Hematopoietic multipotent progenitor cell treated with erythropoietin and hydrocortisone succinate and interleukin-3 and kit ligand, for 6 days (in vitro differentiated cells): ENCODE measurements at places on chromosomes 5 and 9.

GRCh38 chr5:43312699-43313034, 545 bp downstream of the HMGCS1 start:
- peak; percentile 72 for DNase-seq

GRCh38 chr9:82549174-82549821, 513.6 kb downstream of the RASEF start:
- DNase-seq = no peak

GRCh38 chr5:127878174-127878750, 175.1 kb downstream of the CCDC192 start:
- peak; percentile 52 for DNase-seq

DNA sequence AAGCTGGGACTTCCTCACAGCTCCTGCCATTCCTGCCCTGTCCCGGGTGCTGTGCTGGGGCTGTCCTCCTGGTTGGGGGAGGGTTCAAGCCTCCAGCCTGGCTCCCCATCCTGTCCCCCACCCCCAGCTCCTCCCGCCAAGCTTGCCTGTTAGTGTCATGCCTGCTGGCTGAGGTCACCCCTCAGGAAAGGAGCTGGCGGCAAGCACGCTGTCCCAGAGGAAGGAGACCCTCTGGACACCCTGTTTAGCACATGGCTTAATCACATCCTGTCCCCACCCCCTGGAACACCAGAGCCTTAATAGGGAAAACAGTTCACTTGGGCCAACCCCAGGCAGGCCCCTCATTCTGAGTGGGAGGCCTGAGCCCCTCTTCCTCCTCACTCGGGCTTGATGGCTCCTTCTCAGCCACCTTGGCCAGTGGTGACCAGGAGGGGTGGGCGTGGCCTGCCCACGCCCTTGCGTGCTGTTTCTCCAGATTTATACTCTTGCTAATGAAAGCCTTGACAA, 9.2 kb upstream of the PHYHD1 start:
- no peak for DNase-seq

DNA sequence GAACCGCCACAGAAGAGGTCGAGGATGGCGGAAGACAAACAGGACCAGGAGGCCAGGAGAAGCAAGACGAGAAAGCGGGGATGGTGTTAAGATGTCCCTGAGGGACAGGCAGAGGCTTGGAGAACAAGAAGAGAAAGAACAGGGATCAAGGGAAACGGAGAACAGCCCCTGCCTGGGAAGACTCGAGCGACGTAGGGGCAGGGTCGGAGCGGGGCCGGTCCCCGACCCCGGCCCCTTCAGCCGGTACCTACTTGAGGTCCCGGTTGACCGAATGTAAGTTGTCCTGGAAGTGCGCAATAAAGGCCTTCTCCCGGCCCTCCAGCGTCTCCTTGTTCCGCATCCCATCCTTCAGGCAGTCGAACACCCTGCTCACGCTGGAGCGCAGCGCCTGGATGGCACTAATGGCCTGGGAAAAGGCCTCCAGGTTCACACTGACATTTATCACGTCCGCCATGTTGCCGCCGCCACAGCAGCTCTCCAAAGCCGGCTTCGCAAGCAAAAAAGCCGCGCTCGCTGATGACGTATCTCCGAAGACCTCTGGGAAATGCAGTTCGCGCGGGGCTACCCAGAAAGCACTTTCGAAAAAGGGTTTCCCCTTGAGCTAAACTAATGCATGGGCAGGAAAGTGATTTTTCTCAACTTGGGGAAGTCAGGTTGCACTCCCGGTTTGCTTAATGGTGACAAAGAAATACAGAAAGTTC, at the start of gene MED27:
MED27 (minus strand) TSS at position 477 of the 701 bp plus-strand sequence; CDS start at position 454, 23 bp downstream.
- peak; percentile 95 for DNase-seq

- peak; percentile 53 for DNase-seq
Observed at GRCh38 chr5:103259705-103260355, 1.3 kb downstream of the MACIR start.

DNA sequence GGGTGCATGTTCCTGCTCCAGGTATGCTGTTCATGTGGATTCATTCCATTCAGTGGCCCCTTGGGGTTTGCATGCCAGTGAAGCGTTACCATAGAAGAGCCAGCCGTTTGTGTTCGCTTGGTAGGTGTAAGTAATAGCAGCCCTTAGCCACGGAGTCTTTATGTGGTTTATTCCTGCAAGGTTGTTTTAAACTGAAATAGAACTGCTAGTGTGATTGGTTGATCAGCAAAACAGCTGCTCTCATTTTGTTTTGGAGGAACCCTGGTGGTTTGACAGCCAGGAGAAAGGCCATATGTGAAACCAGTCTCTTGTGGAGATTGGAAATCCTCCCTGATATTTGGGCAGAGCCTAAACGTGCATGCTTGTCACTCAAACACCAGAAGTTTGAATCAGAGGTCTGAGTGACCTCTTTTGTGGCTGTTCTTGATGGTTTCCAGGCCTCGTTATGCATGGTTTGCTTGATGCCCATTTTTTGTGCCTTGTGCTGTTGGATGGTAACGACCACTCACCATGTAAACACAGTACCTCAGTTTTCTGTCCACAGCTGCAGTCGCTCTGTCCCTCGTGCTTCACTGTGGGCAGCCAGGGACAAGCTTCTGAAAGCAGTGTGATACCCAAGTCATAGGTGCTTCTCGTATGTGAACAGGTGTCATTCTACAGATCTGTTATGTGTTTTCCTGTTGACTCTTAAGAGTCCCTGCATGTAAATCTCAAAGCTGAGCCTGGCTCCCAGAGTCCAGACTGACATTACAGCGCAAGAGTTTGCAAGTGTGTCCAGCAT, 58.3 kb upstream of the NXNL2 start:
- DNase-seq = no peak

DNA sequence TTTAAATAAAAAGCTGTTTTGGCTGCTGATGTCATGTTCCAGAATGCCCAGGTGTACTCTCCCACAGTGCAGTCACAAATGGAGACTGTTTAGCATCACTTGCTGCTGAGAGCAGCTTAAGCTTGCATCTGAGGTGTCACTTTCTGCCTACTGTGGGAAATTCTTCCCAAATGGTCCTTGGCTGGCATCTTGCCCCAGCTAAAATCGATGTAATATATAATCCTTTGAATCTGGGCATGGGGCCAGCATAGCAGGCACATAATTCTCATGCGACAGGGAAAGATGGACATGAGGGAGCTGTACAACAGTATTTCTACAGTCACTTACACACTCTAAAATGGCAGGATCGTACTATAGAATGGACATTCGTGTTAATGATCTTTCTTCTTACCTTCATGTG, 144.3 kb downstream of the MACIR start:
- DNase-seq = no peak

DNA sequence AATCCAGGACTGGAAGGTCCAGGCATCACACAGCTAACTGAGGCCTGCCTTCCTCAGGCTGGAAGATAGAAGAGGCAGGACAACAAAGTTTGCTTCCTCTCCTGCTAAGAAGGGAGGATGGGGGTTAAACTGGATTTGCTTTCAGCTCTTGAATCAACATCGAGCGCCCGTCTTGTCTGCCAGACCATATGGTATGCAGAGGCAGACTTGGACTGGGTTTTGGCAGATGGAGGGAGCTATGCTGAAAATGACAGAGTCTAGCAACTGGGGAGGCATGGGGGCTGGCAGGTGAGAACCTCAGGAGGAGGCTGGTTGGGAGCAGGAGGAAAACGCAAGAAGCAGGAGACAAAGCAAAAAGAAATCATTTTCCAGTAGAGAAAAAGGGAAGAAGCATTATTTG, 289.5 kb upstream of the IL12B start:
- no peak for DNase-seq

- DNase-seq = no peak
Observed at GRCh38 chr9:123278361-123278760, 10.0 kb upstream of the STRBP start.

DNA sequence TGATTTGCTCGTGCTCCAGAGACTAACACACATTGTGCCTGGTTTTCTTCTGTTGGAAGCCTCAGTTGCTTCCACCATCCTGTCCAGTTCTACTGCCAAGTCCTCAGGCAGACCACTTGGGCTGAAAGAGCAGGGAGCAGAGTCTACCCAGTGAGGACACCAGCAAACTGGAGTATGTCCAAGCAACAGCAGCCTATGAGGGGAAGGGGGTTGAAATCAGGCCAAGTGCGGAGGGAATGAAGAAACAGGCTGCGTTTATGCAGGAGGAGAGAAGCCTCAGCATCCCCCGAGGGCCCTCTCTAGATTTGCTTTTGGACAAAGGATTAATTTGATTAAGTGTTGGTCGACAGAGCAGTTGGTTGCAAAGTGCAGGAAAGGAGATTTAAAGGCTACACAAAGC, 14.5 kb downstream of the DOCK2 start:
- no peak for DNase-seq

DNA sequence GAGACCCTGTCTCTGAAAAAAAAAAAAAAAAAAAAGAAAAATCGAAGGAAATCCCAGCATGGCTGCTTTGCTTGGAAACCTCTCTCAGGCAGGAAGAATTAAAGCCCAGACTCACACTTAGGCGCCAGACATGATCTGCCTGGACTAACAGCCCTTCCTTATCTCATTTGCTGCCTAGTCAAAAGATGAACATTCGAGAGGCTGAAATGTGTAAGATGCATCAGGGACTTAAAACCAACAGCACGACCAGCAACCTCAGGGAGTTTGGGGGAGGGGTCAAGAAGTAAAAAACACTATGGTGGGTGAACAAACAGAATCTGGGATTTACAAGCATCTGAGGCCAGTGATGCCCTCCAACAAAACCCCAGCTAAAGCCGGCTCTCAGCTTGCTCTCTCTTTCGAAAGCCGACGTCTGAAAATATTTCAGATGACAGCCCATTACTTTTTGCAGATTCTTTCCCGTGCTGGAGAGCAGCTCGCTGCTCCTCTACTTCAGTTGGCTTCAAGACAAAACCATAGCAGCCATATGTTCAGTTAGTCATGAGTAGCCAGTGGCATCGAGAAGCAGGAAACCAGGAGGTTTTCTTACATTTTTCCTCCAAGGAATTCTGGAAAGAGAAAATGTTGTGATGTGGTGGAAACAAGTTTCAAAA, 249.9 kb downstream of the MARCHF11 start:
- no peak for DNase-seq

GRCh38 chr5:169289520-169289919, 11.4 kb downstream of the SLIT3 start:
- no peak for DNase-seq

GRCh38 chr5:107867266-107867665, 196.5 kb upstream of the EFNA5 start:
- DNase-seq = no peak

- no peak for DNase-seq
Observed at GRCh38 chr5:158869092-158869491, 230.6 kb downstream of the EBF1 start.

GRCh38 chr9:77543131-77543822, 104.8 kb downstream of the GNA14 start:
- DNase-seq = no peak

GRCh38 chr5:33049298-33049697, 338.2 kb downstream of the NPR3 start:
- peak; percentile 3 for DNase-seq

DNA sequence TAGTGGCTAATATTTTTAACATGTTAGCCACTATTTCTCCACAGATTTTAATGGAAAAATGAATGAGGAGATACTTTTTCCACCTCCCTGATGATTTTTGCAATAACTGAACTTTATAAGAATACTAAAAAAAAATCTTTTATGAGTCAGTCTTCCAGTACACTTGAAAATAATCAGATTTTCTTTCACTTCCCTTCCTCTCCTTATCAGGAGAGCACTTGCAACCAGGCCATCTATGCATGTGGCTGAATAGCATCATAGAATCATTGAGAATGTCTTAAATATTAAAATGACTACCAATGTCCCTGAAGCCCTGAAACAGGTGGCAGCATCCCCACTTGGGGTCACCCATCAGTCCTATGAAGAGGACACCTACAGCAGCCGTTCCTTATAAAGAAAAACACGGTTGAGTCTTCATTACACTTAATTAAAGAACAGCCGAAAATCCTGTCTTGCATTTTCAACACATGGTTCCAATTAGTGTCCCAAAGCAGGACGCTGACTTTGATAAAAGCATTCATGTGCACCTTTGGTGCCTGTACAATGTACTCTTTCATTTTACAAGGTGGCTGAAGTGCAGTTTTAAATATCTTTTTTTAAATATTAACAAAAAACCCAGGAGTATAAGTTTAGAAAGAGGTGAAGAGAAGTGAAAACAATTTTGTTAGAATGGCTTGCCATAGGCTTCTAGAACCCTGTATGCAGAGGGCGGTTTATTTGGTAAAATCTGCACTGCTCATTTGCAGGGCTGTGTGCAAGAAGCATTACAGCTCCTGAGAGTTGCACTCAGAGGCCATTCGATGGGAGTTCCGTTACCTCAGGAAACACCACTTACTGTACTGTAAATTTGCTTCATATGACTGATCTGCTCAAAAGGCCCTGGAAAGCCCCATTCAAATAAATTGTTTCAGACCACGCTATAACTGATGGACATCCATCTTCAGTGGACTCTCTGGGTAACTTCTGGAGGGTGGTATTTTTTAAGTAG, 106.9 kb upstream of the VCAN start:
- peak; percentile 20 for DNase-seq

DNA sequence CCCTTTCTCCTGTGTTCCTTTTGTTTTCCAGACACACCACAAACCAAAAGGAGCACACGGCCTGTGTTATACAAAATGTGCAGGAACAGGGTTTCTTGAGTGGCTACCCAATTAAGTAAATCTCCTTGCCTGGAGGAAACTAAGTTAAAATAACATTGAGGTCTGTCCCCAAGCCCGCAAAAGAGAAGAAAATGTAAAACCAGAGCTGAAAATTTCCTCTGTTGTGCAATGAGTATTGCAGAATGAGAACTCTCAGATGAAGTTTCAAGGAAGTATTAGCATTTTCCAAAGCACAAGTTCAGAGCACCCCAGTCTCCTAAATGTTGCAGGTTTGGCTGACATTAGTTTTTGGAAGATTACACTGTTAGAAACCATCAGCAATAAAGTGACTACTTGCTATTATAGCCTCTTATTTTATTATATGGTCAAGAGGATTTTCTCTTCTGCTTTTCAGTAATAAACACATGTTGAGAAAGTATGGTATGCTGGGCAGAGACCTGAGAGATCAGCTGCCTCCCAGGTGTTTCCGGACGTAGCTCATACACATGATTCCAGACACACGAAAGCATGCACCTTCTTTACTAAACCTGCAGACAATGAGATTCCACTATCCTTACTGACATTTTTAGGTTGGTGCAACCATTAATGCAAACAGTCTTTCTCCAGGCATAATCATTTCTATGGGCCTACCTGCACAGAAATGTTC, 161.3 kb downstream of the SNCAIP start:
- no peak for DNase-seq

DNA sequence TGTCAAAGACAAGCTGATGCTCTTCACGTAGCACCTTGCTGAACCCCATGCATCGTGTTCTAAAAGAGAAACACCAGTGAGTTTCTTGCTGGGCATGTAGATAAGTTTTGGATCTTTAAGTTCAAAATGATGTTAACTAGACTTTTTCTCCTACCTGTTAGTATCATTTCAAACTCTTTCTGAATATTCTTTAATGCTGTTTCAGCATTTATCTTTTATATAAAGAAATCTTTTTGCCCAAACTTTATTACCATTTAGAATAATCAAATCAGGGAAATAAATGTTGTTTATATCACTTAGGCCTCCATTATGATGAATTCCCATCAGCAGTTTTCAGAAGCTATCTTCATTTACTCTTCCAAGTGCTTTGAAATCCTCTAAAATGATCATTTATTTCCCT, 542.8 kb downstream of the CDH10 start:
- DNase-seq = no peak

- no peak for DNase-seq
Observed at GRCh38 chr5:7902666-7903625, 34.0 kb downstream of the MTRR start.
